ENCODE measurements at places on chromosomes 7 and 10.

DNA sequence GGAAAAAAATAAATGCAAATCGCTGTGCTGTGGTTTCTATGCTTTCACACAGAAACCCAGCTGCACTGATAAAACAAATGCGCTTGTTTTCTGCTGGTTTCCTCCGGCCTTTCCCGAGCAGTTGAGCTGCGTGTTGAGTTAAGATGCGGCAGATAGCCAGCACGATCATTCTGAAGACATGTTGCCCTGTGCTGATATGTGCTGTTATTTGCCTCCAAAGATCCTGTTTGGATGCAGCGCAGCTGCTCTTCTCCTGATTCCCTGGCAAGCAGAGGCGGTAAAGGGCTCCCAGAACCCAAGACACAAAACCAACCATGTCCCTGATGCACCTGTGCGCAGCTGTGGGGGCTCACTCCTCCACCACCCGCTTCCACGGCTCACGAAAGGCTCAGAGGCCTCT lies 225.4 kb downstream of the PAXIP1 start:
- DNase-seq = no peak

DNA sequence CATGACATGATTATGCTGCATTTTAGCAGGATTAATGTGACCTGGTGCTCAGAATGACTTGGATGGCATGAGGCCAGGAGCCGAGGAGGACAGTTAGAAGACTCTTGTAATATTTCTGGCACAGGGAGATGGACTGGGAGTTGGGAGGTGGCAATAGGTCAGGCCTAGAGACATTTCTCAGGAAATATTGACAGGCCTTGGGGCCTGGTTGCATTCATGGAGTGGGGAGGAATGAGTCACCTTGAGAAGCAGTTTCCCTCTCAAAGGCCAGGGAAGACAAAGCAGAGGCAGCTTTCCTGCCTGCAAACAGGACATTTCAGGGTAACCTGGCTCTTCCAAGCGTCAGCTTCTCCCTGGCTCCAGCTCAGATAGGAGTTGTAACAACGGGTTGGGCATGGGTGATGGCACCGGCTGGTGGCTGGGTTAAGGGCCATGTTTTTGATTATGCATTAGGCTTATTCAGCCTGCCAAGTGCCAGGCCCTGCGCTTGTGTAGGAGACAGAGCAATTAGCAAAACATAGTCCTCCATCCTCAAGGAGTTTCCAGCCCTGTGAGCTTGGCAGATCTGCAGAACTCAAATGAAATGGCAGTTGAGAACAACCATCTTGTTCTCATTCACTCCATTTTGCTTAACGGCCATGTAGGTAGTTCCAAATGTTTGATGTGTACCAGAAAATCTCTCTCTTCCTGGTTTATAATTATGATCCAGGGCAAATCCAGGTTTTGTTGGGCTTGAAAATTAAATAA lies 38.2 kb downstream of the HK1 start:
- peak; percentile 53 for DNase-seq

DNA sequence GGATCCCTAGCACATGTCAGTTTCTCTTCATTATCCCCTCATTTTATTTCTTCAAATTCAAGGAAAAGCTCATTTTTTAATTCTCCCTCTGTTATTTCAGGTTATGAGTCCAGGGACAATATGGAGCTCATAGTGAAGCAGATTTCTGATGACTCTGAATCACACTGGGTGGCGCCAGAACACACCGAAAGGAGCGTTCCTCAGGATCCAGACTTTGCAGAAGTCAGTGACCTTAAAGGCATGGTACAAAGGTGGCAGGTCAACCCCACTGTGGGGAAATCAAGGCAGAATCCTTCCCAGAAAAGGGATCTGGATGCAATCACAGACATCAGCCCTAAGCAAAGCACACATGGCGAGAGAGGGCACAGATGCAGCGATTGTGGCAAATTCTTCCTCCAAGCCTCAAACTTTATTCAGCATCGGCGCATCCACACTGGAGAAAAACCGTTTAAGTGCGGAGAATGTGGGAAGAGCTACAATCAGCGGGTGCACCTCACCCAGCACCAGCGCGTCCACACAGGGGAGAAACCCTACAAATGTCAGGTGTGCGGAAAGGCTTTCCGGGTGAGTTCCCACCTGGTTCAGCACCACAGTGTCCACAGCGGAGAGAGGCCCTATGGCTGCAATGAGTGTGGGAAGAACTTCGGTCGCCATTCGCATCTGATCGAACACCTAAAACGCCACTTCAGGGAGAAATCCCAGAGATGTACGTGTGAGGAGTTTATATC lies 21.4 kb downstream of the ZKSCAN5 start:
- DNase-seq = peak; percentile 61

GRCh38 chr7:44762726-44763522 lies 14.3 kb downstream of the ZMIZ2 start:
- peak; percentile 41 for DNase-seq

DNA sequence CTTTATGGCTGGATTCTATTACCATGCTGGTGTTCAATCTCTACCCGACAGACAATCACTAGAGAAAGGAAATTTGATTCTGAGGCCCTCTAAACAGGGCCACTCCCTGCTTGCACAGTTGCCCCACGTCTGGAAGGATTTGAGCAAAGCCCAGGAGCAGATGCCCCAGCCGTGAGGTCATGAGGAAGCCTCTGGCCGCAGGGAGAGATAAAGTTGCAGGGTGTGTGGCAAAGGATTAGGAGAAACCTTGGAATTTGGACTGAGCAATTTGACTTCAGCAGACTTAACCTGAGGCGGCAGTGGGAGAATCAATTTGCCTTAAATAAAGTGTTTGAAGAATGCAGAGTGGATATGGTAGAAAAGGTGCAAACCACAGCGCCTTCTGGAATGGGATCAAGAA lies 40.2 kb upstream of the KLF6 start:
- no peak for DNase-seq

- DNase-seq = no peak
Measured at GRCh38 chr7:106812027-106812643, 52.9 kb upstream of the PIK3CG start.

DNA sequence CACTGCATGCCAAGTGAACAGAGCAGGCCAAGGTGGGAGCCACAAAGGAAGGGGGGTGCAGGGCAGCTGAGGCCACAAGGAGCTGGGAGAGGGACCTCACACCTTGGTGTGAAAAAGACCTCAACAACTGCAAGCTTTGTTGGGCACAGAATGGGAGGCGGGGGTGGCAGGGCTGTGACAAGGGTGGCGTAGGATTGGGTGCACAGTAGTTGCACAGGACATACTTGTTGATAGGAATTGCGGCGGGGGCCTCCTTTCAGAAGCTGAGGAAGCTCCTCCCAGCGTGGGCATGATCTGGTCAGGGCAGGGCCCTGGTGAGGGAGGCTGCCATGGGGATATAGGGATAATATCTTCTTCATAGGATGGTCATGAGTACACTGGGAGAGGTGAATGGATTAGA lies 25.8 kb downstream of the POLL start:
- peak; percentile 28 for DNase-seq

DNA sequence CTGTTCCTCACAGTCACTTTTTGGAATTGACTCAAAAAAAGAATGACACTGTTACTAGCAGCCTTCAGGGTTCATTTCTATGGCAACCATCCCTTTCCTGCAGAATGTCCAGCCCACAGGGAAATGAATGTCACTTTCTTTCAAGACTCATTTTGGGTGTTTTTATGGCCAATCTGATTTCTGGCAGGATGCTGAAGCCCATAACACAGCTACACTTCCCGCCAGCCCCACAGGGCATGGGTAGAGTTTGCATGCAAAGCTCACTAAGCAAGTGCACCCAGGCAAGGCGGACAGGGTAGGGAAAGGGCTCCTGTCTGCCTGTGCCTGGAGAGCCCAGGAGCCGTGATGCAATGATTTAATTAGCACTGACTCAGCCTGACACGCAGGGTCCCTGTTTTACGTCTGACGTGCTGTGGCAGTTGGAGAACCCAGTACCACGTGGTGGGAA lies 26.1 kb upstream of the GPAM start:
- DNase-seq = no peak

DNA sequence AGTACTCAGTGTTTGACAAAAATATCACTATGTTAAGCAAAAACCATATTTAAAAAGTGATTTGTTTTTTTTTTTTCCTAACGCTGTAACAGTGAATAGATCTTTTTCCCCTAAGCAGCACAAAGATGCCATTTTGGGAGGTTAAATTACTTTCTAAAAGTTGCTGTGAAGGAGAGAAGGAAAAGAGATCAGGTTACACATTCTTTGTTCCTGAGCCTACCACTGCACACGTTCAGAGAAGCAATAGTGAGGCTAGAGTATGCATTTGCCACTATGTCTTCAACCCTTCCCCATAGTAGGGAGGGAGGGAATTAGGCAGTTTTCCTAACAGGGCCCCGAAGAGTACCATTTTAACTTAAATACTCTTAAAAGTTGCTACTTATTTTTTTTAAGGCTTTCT lies 38.9 kb downstream of the BMPR1A start:
- no peak for DNase-seq

DNA sequence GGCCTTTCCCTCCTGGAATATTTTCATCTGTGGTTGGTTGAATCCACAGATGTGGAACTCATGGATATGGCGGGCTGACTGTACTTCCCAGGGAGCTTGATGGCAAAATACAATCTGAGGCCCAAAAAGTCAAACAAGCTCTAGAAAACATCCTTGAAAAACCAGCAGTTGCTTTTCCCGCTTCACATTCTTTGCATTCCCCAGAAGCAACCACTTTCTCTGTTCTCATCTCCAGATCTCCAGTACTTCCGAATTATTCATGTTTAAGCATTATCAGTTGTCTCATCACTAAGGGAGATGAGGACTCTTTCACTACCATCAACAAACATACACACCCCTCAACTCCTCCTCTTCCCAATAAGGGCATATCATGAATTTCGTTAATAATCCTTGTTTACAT lies 55.3 kb downstream of the KIF5B start:
- DNase-seq = peak; percentile 60

DNA sequence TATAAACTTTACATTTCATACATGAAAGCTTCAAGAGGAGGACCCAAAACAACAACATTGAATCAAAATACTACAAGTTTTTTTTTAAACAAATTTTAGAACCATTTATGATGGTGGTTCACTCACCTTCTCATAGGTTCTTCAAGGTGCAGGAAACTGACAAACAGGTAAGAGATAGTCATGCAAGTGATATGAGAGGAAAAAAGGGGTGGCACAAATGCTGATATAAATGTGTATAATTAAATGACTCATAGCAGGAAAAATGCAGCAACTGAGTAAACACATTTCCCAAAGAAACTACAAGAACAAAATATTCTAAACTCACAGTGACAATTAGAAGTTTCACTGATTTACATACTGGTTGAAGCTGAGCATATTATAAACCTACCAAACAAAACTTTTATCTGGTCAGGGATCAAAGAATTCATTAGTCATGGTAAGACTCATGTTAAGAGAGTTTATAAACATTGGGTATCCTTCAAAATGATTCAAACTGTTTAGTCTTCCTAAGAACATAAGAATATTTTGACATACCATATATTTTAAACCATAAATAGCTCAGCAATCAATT lies 14.1 kb downstream of the ZWINT start:
- no peak for DNase-seq

DNA sequence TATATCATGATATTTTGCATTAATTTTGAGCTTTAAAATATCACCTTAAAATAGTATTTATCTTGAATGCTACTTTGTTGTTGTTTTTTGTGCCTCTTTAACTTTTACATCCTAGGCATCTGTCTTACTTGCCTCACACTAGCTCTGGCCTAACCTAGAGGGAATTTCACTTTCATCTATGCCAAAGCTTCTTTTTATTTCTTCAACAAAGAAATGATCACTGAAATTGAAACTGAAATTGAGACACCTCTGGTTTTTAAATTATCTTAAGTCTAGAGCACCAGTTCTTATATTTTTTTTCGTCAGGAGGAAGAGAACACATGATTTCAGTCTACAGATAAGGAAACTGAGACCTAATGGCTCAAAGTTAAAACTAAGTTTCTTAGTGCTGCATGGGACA lies 3.5 kb upstream of the SCIN start:
- no peak for DNase-seq

DNA sequence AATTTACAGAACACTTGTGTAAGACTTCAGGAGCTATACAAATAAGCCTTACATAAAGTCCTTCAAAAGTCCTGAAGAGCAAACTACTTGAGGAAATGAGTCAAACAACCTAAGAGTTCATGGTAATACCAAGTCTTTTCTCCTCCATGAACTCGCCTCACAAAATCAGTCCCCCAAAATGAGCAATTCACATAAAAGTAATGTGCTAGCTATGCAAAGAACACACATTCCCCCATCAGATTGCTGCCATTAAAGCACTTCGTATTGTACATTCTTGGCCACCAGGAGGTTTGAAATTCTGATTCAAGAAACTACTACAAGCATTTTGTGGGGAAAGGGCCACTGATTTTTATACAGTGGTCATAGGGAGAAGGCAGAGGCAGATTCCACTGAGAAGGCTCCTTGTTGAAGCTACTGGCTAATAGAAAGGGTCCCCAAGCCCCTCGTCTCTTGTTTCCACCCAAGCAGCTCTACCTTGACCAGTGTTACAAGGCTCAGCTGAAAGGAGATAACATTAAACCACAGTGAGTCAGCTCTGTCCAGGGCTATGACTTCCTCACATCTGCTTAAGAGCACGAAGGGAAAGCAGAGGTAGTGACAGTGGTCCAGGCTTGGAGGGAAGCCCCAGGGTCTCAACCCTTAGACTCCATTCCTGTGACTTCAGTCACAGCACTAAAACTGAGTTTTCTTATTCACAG lies 115.2 kb upstream of the CDK1 start:
- peak; percentile 53 for DNase-seq

- DNase-seq = no peak
Measured at GRCh38 chr7:117112640-117113039, 159.3 kb downstream of the ST7 start.

DNA sequence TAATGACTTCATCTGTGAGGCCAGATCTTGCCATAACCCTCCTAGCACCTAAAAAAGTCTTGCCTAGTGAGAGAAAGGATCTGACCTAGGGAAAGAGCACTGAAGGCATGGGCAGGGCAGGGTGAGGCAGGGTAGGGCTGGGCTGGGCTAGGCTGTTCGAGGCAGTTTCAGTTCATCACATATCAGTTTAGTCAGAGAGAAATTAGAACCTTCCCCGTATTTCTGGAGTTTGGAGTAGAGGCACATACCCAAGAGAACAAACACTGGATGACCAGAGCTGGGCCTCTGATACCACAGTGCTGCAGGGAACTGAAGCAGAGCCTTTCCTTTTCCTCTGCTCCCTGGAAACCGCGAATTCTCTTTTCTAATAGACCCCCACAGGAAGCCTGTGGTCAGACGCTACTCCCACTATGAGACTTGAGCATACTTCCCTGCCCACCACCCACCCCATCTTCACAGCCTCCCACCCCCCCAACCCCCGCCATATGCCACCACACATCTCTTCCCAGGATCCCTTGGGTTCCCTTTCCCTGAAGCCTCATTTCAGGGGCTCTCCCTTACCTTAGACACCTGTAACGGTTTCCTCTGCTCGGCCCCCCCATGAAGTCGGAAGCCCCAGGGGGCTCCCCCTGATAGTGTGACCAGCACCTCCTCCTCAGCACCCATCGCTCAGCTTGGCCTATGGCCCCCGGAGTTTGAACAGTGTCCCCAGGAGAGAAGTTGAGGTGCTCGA lies 406 bp downstream of the SYNPO2L start:
- no peak for DNase-seq

GRCh38 chr7:21585070-21585724 lies 42.4 kb downstream of the DNAH11 start:
- DNase-seq = no peak

GRCh38 chr7:44373418-44373740 lies 48.0 kb upstream of the CAMK2B start:
- DNase-seq = no peak

- no peak for DNase-seq
Measured at GRCh38 chr10:20742737-20743541, 154.2 kb downstream of the NEBL start.
